ENCODE measurements at places on chromosomes 4 and X.

- no peak for DNase-seq
Observed at GRCh38 chr4:3306450-3306849, 13.6 kb downstream of the RGS12 start.

DNA sequence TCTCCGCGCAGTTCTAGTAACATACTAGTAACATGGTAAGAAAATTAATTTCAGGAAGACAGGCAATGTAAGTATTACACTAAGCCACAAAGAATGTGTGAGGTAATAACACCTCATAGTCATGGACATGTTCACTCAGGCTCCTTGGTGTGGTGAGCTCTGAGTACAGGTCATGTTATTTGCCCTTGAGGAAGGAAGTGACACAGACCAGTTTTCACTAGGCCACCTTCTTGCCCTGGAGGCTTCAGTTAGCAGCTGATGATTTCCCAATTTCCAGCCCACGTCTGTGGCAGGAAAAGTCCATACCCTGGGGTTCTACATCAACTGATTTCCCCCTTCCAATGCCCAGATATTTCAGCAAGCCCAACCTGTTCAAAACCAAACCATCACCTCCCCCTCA lies 6.7 kb downstream of the APOO start:
- DNase-seq, result no peak

GRCh38 chr4:186954509-186954908 lies 230.9 kb upstream of the FAT1 start:
- DNase-seq, result no peak

- no peak for DNase-seq
Observed at GRCh38 chrX:37812110-37812509, 32.3 kb downstream of the CYBB start.

DNA sequence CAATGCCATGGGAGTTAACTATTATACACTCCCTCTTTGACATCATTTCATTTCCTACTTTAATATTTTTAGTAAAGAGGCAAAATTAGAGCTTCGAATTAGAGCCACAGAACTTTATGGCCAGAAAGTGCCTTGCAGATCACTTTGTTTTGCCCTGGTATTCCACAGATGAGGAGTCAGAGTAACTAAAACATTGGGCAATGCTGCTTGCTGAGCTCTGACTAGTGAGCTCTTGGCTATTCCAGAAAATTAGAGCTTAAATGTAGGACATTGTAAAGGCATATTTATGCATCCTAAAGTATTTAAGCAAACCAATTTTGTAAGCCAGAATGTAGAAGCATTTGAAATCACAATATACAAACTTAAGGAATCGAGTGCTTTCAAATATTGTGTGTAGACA lies 6.3 kb upstream of the ZNF827 start:
- DNase-seq, result no peak

DNA sequence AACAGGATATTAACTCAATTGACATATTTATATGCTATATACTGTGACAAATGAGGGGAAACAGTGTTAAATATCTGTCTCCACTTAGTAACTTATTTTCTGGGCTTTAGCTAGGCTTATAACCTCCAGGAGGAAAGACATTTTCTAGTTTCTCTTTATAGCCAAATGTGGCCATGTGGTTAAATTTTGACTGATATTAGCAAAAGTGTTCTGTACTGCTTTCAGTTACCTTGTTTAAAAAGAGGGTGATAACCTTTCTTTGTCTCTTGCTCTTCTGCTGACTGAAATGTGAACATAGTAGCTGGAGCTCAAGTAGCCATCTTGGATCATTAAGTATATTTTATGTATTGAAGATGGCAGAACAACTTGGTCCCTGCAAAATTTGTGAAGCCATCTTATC lies 253.7 kb downstream of the PDHA2 start:
- no peak for DNase-seq

- no peak for DNase-seq
Observed at GRCh38 chrX:113950081-113950678, 633.7 kb upstream of the HTR2C start.

DNA sequence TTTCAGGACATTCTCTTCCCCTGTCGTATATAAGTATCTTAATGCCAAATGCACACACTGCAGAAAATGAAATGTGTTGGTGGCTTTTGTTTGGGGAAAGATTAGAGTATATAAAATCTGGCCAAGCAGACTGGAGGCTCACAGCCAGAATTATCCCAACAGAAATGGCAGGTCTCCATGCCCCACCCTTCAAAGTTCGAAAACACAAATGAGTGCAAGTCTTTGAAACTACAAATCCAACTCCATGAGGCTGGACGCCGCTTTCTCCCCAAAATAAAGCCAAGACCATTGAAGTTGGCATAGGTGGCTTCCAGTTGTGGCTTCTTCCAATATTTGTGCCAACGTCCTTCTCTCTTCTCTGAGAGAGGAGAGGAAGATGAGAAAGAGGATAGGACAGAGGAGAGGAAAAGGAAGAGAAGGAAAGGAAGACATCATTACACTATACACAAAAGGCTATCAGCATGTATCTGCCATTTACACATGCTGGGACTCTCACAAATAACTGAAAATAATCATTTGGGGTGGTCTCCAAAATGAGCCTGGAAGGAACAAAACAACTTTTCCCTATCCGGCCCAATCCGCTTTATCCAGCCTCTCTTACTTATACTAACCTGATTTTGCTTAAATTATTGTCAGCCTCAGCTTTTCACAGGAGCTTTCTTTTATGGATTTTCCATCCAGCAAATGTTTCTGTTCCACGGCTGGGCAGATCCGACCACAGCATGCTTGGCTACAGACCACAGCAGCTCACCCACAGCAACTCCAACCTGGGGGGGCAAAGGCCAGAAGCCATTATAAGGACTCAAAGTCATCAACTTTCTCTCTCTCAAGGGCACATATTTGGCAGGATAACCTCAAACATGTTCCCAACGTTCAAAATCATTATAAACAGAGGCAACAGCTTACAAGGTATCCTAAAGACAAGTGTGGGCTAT lies 71.7 kb downstream of the APBB2 start:
- DNase-seq, result no peak

DNA sequence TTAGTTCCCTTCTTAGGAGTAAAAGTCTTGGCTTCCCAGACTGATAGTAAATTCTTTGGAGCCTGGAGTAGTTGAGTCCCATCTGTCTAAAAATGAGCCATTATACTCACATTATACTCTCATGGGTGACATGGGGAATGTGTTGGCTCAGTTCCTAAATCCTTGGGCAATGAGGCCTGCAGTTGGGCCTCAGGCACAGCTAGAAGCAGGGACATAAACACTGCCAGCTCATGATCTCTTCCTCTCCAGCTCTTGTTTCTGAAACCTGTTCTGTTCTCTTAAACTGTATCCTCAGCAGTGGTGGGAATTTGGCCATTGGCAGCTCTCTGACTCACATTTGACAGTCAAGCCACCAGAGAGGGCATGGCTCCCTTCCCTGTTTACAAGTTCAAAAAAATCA lies 212.5 kb downstream of the SPATA18 start:
- DNase-seq, result no peak

DNA sequence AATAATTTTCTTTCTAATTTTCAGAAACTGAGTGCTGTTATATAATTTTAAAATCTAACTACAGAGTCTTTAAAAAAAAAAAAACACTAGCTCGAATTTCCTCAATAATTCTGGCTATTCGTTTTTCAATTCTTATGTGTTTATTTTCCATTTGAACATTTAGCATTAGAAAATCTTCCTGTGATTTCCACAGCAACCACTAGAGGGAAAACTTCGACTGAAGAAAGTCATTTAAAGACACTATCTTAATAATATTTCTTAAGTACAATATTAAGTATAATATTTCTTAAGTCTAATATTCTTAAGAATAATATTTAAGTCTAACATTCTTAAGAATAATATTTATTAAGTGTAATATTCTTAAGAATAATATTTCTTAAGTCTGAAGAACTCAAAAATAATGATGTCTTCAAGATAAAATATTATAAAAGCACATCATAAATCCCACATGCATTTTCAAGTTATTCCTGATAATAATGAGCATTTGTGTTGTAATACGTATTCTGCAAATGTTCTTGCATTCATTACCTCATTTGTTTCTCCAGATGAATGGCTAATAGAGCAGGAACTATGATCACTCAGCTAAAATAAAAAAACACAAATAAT lies 118.4 kb upstream of the WDR17 start:
- no peak for DNase-seq

DNA sequence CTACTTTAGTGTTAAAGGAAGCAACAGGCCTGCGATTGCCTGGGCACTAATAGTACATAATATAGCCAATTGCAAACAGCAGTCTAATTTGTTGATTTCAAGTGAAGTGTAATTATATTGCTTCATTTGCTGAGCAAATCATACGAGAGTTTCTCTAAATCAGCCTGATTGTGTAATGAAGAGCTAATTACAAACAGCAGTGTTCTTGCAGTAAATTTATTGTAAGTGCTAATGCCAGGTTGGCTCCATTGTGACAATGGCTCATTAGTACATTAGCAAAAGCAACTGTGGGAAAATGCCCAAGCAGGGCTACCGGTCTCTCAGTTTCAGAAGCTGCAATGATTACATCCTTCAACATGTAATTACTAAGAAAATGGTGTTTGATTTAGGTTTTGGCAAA lies 591.5 kb downstream of the GALNTL6 start:
- DNase-seq, result no peak

DNA sequence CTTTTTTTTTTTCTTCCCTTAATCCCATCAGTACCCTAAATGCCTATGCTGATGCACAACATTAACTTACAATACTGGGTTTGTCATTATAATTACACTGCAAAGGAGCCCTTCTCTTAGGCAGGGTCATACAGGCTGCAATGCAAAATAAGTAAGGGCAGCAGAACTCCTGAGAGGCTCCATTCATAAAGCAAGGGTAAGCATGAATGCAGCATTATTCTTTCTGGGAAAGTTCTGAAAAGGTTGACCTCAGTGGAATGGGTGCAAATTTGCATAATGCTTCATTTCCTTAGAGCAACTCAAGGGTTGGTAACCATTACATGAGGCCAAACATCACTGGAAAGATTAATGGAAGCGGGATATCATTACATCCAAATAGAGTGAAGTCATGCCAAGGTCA lies 789.2 kb downstream of the KLHL13 start:
- DNase-seq, result no peak

GRCh38 chr4:101282076-101282844 lies 65.1 kb downstream of the PPP3CA start:
- DNase-seq, result peak; percentile 55

DNA sequence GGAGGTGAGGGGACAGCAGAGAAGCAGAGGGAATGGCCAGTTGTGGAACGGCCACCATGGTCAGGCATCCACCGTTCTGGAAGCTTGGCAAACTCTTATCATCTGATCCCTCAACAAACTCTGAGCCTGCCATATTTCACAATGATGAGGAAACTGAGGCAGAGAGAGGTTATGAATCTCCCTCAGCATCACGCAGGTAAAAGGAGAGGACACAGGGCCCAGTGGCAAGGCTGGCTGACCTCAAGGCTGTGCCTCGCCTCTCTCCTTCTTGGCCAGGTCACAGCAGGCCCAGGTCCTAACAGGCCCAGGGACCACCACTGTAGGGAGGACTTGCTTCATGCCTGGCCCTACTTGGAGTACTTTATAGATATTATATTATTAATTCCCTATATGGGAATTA lies 242.8 kb downstream of the EVC2 start:
- DNase-seq, result no peak

- DNase-seq, result no peak
Observed at GRCh38 chrX:109389917-109390316, 92.0 kb downstream of the GUCY2F start.

DNA sequence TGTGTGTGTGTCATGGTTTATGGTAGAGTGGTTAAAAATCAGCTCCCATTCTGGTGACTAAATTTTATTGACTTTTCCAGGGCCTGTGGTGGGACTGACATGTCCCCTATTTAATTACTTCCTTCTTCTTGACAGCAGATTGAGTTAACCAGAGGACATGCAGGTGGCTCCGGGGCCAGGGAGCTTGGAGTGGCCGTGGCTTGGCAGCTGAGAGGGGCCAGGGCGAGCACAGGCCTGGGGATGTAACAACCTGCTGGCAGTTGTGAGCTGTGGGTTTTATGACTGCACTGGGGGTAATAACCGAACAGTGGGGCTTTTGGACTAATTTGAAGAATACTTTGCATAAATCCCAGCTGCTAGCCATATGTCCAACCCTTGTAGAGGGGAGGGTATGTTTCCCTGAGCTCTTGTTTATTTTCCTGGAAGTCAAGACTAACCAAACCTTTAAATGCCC lies 186.0 kb downstream of the MID1IP1 start:
- DNase-seq, result no peak

DNA sequence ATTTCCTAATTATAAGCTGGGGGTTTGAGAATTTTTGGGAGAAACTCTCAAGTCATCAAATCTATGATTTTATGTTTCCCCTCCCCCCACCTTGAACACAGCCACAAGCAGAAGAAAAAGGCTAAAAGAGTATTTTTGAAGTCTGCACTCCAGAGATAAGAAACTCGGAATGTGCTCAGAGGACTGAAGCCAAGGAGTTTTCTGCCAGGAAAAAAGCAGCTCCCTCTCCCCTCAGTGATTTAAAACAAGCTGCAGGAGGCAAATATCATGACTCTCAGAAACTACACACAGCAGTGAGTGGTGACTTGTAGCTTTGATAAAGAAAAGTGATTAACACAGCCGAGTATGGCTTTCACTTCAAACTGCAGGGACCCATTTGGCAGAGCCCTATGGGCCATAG lies 800.2 kb upstream of the FTHL17 start:
- no peak for DNase-seq

- DNase-seq, result no peak
Observed at GRCh38 chr4:7411491-7411890, 23.2 kb downstream of the PSAPL1 start.

GRCh38 chr4:1676605-1677525 lies 7.2 kb downstream of the FAM53A start:
- no peak for DNase-seq

Data from stimulated activated CD4-positive, alpha-beta T cell treated with anti-CD3 and anti-CD28 coated beads, Interleukin-15, amount 100 ng/mL, for 24 hours (primary cell).